Left lobe of liver (tissue), 2 donors: ENCODE measurements at places on chromosomes 13 and 19. TPM values are rescaled to one million over a fixed set of nuclear protein-coding genes. Genes with fewer than 3 reads are reported as not detected.

The CEACAM1 gene
- 27.0 TPM for total RNA-seq

The CLEC11A gene
- total RNA-seq = 2.8 TPM

The FGF9 gene
- not detected for total RNA-seq

GRCh38 chr19:39194832-39195542 is 1.8 kb upstream of the NCCRP1 start:
- DNase-seq = no peak

DNA sequence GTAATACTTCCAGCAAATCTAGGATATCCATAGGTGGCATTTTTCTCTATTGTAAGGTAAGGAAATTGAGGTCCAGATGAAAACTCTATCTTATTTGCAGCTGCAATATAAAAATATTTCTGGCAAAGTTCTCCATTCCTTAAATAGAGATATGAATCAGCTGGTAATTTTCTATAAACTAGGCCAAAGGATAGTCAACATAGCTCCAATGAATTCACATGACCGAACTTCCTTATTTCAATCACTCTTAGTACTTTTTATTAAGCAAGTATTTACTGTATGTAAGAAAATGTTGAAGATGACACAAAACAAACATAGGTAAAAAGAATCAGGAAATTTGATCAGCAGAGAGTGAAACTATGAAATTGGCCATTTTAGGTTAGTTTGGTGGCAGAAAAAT is 13.0 kb upstream of the LCP1 start:
- DNase-seq = no peak
